ENCODE measurements at places on chromosomes 5 and 9. TPM values are rescaled to one million over a fixed set of nuclear protein-coding genes. Genes with fewer than 3 reads are reported as not detected.

LCN9 gene
- 0.72 TPM for total RNA-seq

SAPCD2 gene
- 29.8 TPM for total RNA-seq

HTR4 gene
- total RNA-seq, result not detected

CXCL14 gene
- 1.1 TPM for total RNA-seq

TRIM41 gene
- 34.2 TPM for total RNA-seq

LCN15 gene
- not detected for total RNA-seq

DNA sequence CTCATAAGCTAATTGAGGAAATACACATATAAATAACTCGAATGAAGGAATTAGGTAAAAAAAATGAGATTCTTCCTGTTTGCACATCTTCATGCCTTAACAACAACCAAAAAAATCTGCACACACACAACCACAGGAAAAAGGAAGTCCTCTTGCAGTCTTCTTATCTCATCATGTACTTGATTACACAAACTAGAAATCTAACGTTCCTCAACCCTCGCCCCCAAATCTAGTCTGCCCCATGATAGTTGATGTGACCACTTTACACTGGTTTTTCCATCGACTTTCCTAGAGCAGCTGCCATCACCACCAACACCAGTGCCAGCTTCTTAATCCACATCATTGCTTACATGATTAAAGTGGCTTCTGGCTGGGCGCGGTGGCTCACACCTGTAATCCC is 31.2 kb upstream of the RNU6ATAC start:
- DNase-seq, result no peak
- H3K4me1 ChIP-seq, result no peaks in the 10 kb centered on the region
- no peaks in the 10 kb centered on the region for H3K36me3 ChIP-seq
- no peaks in the 10 kb centered on the region for H3K27me3 ChIP-seq

- peaks cover 9% of the 10 kb centered on the region for H3K4me1 ChIP-seq
- no peak overlapping the region for H3K4me3 ChIP-seq
- no peak for DNase-seq
Observed at GRCh38 chr5:127409921-127410675, 107.3 kb upstream of the PRRC1 start.

DNA sequence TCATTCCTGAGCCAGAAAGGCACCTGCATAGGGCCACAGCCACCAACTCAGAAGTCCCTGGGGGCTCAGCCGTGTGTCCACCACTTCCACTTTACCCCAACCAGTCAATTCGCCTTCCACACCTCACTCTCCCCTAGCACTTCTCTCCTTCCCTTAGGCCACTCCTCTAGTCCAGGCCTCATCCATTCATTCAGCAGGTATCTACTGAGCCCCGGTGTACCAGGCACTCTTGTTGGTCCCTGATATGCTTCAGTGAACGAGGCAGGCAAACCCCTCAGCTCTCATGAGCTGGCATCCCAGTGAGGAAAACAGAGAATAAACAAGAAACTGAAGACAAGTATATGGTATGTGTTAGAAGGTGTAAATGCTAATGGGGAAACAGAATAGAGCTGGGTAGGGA is 28.7 kb downstream of the NDUFA8 start:
- H3K27me3 ChIP-seq, result peaks cover under 1% of the 10 kb centered on the region
- no peak overlapping the region for H3K27ac ChIP-seq
- H3K36me3 ChIP-seq, result no peaks in the 10 kb centered on the region
- DNase-seq, result no peak
- H3K4me3 ChIP-seq, result no peak overlapping the region
- H3K4me1 ChIP-seq, result peaks cover 8% of the 10 kb centered on the region

DNA sequence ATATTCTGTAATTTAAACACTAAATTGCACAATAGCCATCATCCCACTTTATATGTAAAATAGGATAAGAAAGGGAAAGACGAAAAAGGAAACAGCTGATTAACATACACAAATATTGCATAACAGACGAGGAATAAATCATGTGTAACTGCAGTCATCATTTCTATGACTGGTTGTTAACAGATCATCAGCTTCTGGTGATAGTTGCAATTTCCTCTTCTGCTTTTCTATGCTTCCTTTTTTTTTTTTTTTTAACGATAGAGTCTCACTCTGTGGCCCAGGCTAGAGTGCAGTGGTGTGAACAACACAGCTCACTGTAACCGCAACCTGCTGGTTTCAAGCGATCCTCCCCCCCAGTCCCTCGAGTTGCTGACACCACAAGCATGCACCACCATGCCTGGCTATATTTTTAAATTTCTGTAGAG is 22.5 kb upstream of the JAKMIP2 start:
- H3K27me3 ChIP-seq, result no peaks in the 10 kb centered on the region
- H3K27ac ChIP-seq, result no peak overlapping the region
- no peak for DNase-seq

DNA sequence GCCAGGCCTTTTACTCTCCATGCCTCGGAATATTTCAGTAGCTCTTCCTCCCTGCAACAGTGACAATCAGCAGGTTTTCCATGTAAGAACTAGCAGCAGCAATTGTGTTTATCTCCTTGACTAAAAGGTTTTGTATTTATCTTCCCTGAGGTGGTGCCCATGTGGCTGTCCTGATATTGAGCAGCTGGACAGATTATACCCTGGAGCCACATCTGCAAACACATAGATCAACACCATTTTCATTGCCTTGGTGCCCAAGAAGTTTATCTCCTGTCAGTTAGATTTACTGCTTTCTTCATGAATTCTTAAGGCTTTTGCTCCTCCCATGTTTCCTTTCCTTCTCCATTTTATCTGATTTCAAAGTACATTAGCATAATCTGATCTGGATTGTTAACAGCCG is 378.4 kb downstream of the SPATA31D1 start:
- no peaks in the 10 kb centered on the region for H3K36me3 ChIP-seq
- H3K4me1 ChIP-seq, result no peaks in the 10 kb centered on the region
- no peak for DNase-seq
- no peak overlapping the region for H3K4me3 ChIP-seq
- no peaks in the 10 kb centered on the region for H3K27me3 ChIP-seq

DNA sequence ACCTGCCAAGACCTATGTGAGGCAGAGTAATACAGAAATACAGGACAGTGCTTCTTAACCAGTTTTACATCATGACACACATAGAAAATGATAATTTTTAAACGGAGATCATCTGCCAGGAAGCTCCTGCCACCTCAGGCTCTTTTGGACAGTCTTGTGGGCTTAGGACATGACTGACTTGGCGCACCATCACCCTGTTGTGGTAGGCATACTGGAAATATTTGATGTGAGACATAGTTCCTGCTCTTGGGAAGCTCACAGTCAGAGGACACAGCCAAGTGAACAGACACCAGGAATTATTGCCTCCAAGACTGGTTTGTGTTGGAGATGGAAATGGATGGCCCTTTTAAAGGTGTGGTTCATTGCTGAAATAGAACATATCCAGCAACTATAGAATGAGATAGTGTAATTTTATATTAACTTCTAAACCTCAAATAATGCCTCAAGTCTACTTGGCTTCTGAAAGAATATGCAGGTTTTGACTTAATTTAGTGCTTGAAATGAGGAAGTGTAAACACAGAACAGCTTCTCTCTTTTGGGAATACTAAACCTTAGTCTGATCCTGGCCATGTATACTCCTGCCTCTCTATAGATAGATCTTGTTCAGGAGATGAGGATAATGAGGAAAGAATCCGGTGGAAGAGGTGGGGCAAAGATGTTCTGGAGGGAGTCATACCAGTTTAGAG is 19.7 kb downstream of the CPEB4 start:
- H3K4me1 ChIP-seq, result peaks cover 3% of the 10 kb centered on the region
- no peak overlapping the region for H3K27ac ChIP-seq
- no peak overlapping the region for H3K4me3 ChIP-seq
- no peaks in the 10 kb centered on the region for H3K27me3 ChIP-seq
- H3K36me3 ChIP-seq, result no peaks in the 10 kb centered on the region

GRCh38 chr9:116312221-116312620 is 158.6 kb downstream of the PAPPA start:
- H3K4me3 ChIP-seq, result no peak overlapping the region
- no peaks in the 10 kb centered on the region for H3K36me3 ChIP-seq
- H3K27ac ChIP-seq, result no peak overlapping the region
- peaks cover 2% of the 10 kb centered on the region for H3K4me1 ChIP-seq
- no peaks in the 10 kb centered on the region for H3K27me3 ChIP-seq

- no peaks in the 10 kb centered on the region for H3K36me3 ChIP-seq
- no peak for DNase-seq
- H3K27me3 ChIP-seq, result no peaks in the 10 kb centered on the region
- no peak overlapping the region for H3K27ac ChIP-seq
Observed at GRCh38 chr5:91928754-91929521, 545.8 kb upstream of the ARRDC3 start.

DNA sequence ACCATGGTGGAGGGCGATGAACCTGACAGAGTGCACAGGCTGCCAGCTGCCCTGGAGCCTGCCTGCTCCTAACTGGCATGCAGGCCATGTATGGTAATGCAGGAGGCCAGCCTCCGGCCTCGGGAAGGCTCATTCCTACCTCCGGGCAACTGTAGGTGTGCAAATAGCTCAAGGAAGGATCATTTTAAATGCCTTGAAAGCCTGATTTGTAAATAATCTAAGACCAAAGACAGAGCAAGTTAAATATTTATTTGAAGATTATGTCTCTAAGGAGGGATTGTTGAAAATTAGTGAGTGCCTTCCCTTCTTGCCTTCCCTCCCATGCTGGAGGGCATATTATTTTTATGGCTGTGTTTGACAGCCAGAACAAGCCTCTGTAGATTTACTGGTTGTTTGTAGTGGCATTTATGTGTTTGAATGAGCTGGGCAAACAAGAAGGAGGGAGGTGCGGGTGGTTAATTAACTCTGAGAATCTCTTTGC is 285.7 kb upstream of the TUT7 start:
- no peak overlapping the region for H3K27ac ChIP-seq
- H3K27me3 ChIP-seq, result no peaks in the 10 kb centered on the region
- H3K4me3 ChIP-seq, result no peak overlapping the region
- DNase-seq, result no peak
- H3K36me3 ChIP-seq, result no peaks in the 10 kb centered on the region

GRCh38 chr5:129426071-129426470 is 34.0 kb upstream of the ADAMTS19 start:
- no peak for DNase-seq
- H3K4me1 ChIP-seq, result no peaks in the 10 kb centered on the region
- no peak overlapping the region for H3K27ac ChIP-seq
- no peak overlapping the region for H3K4me3 ChIP-seq
- H3K27me3 ChIP-seq, result no peaks in the 10 kb centered on the region

DNA sequence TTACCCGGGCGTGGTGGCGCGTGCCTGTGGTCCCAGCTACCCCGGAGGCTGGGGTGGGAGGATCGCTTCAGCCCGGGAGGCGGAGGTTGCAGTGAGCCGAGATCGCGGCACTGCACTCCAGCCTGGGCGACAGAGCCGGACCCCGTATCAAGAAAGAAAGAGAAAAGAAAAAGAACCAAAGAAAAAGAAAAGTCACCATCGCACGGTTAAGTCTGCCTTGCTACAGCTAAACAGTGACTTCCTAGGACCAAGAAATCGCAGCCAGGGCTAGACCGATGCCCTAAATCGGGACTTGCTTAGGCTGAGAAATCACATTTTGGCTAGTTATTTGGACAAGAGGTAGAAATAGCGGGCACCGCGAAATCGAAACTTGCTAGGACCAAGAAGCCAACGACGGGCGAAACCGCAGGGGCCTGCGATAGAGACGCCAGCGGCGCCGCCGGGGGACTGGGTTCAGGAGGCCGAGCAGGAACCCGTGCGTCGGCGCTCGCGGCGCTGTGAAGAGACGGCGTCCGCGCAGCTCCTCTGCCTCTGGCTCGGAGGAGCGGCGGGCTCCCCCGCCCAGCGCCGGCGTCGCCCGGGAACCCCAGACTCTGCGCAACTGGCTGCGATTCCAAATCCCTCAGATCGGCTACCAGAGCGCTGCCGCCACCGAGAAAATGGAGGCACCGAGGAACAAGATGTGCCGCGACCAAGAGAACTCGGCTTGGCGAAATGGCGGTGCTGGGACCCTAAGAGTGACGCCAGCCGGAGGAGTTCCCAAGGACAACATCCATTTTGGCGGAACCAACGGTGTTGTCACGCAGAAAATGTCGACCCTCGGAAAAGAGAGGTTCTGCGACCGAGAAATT is 26.1 kb upstream of the ANXA2R start:
- peak; percentile 68 for DNase-seq
- H3K27ac ChIP-seq, result peak overlapping the region; percentile 48
- H3K4me3 ChIP-seq, result peak overlapping the region; percentile 93
- peaks cover 10% of the 10 kb centered on the region for H3K36me3 ChIP-seq

GRCh38 chr9:109870365-109870764 is 90.4 kb downstream of the PALM2AKAP2 start:
- H3K4me3 ChIP-seq, result no peak overlapping the region
- no peaks in the 10 kb centered on the region for H3K36me3 ChIP-seq
- H3K4me1 ChIP-seq, result no peaks in the 10 kb centered on the region
- DNase-seq, result no peak
- H3K27ac ChIP-seq, result no peak overlapping the region

GRCh38 chr5:101728933-101729332 is 567.2 kb downstream of the SLCO4C1 start:
- no peak for DNase-seq
- H3K4me3 ChIP-seq, result no peak overlapping the region
- no peaks in the 10 kb centered on the region for H3K36me3 ChIP-seq
- no peak overlapping the region for H3K27ac ChIP-seq

DNA sequence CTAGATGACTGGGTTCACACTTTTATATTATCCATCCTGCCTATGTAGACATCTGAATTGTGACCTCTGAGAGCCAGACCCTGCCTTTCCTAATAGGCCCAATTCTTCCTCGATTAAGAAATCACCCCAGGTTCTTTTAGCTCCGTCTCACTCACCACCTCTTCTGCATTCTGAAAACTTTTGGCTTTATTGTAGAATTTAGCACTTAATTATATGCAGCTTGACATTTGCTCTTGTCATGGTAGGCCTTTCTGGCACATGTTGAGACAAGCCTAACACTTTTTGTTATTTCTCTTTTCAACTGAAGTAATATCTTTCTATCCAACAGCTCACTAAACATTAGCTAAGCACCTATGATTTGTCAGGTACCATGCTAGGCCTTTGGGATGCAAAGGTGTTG is 163.3 kb downstream of the INSYN2B start:
- no peaks in the 10 kb centered on the region for H3K27me3 ChIP-seq
- H3K36me3 ChIP-seq, result peaks cover 13% of the 10 kb centered on the region
- H3K4me3 ChIP-seq, result no peak overlapping the region
- peaks cover 3% of the 10 kb centered on the region for H3K4me1 ChIP-seq

- no peak overlapping the region for H3K27ac ChIP-seq
- peaks cover 3% of the 10 kb centered on the region for H3K4me1 ChIP-seq
- no peaks in the 10 kb centered on the region for H3K27me3 ChIP-seq
- H3K4me3 ChIP-seq, result peak overlapping the region; percentile 64
- DNase-seq, result peak; percentile 78
- no peaks in the 10 kb centered on the region for H3K36me3 ChIP-seq
Observed at GRCh38 chr9:127754099-127755060, 19.3 kb upstream of the TOR2A start.

Data from H9 (cell line).